ENCODE measurements at places on chromosomes 12 and 14. TPM values are rescaled to one million over a fixed set of nuclear protein-coding genes. Genes with fewer than 3 reads are reported as not detected.

GRCh38 chr14:72928872-72929271 lies 2.6 kb downstream of the DCAF4 start:
- H3K4me1 ChIP-seq: no peaks in the 10 kb centered on the region
- no peak overlapping the region for H3K4me3 ChIP-seq
- no peak overlapping the region for H3K27ac ChIP-seq

DNA sequence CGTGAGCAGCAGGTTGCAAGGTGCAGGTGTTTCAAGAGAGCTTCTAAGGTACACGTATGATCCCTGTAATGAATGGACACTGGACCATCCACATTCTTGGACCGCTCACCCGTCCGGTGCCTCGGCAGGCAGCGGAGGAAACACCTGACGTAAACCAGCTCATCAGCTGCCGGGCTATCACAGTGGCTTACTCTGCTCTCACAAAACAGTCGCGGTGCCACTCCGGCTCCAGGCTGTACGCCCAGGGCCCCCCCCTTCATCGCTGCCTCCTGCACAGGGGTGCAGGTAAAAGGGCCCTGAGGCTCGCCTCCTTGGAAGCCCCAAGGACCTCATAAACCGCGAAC lies 436 bp downstream of the VPS33A start:
- H3K27me3 ChIP-seq: no peaks in the 10 kb centered on the region
- peak; percentile 30 for DNase-seq
- H3K36me3 ChIP-seq: peaks cover 22% of the 10 kb centered on the region

DNA sequence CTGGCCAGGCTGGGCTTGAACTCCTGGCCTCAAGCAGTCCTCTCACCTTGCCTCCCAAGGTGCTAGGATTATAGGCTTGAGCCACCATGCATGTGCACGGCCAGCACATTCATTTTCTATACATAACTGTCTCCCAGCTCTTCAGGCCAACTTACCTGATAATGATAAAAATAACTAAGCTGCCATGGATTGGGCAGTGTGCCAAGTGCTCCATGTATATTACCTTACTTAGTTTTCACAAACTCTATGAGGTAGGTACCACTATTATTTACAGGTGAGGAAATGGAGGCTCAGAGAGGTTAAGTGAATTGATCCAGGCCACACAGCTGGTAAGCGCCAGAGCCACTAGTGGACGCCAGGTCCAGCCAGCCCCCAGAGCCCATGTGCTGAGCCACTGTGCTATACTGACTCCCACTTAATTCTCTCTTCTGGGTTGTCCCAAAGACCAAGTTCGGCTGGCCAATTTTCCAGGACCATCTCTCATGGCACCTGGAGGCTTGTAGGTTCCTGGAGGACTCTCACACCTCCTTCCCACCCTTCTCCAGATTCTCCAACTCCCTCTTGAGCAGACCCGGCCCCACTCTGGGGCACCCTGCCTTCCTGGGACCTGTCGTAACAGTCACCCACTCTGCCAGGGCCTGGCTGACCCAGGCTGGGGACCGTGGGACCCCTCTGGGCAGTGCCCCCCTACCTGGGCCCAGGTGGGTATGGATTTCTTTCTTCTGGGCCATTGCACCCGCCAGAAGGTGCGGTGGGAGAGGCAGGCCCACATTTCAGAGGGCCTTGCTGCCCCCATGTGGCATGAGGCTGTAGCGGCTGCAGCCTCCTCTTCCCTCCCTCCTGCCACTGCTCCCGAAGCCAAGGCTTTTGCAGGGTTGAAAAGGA lies 30.2 kb upstream of the CIPC start:
- no peaks in the 10 kb centered on the region for H3K36me3 ChIP-seq
- H3K4me3 ChIP-seq: no peak overlapping the region
- H3K27me3 ChIP-seq: no peaks in the 10 kb centered on the region
- H3K27ac ChIP-seq: no peak overlapping the region

GRCh38 chr12:2276288-2277033 lies 223.7 kb downstream of the CACNA1C start:
- H3K4me3 ChIP-seq: no peak overlapping the region
- peak; percentile 69 for DNase-seq
- no peak overlapping the region for H3K27ac ChIP-seq
- no peaks in the 10 kb centered on the region for H3K36me3 ChIP-seq

DNA sequence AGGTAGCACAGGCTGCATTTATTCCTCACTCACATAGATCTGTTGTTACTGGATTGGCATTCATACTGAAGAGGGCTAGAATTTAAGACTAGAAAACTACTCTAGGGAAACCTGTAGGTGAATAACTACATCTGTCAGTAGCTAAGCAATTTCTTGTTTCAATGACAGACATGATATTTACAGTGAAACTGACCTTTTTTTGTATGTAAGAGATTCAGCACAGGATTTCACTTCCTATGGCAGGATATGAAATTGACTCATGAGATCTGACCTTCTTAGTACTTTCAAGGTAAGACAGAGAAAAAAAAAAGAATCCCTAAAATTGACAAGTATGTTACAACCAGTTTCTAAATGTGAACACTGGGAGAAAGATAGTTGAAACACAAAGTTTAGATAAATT lies 189.8 kb upstream of the SLC16A7 start:
- no peak for DNase-seq
- H3K27ac ChIP-seq: no peak overlapping the region
- H3K27me3 ChIP-seq: no peaks in the 10 kb centered on the region
- H3K4me1 ChIP-seq: no peaks in the 10 kb centered on the region
- H3K4me3 ChIP-seq: no peak overlapping the region

- H3K4me1 ChIP-seq: no peaks in the 10 kb centered on the region
- no peaks in the 10 kb centered on the region for H3K36me3 ChIP-seq
- no peaks in the 10 kb centered on the region for H3K27me3 ChIP-seq
- no peak overlapping the region for H3K4me3 ChIP-seq
Measured at GRCh38 chr12:40261937-40262336, 37.1 kb downstream of the LRRK2 start.

DNA sequence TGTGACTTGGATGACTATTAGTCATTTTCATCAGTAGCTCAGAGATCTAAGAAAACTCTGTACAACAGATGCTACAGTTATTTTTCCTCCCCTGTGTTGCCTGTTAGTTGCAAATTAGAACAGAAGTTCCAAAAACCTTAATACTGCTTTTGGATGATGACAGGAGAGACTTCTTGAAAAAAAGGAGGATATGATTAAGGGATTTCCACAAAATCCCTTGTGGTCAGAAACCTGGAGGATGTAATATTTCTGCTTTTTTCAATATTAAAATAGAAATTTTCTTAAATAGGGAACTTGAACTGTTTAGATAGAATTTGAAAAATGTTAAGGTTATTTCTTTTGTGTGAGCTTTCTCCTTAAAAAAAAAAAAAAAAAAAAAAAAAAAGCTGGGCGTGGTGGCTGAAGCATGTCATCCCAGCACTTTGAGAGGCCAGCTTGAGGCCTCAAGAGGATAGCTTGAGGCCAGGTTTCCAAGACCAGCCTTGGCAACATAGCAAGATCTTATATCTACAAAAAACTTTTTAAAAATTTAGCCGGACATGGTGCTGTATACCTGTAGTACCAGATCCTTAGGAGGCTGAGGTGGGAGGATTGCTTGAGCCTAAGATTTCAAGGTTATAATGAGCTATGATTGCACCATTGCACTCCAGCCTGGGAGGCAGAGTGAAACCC lies 14.1 kb downstream of the CMAS start:
- H3K36me3 ChIP-seq: peaks cover 16% of the 10 kb centered on the region
- no peaks in the 10 kb centered on the region for H3K27me3 ChIP-seq
- no peaks in the 10 kb centered on the region for H3K4me1 ChIP-seq
- H3K4me3 ChIP-seq: no peak overlapping the region
- DNase-seq: no peak

DNA sequence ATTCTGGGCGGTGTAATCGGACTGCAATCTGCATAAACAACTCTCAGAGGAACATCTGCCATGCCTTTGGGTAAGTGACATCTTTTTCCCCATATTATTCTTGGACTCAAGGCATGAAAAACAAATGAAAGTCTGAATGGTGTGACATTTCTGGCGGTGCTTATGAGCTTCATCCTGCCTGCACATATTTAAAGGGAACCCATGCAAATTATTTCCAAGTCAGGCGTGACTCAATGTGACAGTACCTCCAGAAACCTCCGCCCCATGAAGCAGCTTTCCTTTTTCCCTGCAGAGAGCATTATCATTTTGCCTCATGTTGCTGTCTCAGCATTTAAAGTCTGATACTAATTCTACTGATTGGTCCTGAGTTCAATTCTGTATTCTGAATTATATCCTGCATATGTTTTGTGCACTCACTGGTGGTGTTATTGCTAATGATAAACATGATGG lies 585.4 kb downstream of the SNAPC1 start:
- no peak overlapping the region for H3K4me3 ChIP-seq
- no peaks in the 10 kb centered on the region for H3K27me3 ChIP-seq
- H3K36me3 ChIP-seq: no peaks in the 10 kb centered on the region
- DNase-seq: no peak
- no peak overlapping the region for H3K27ac ChIP-seq

- H3K36me3 ChIP-seq: no peaks in the 10 kb centered on the region
- no peaks in the 10 kb centered on the region for H3K4me1 ChIP-seq
- DNase-seq: no peak
Measured at GRCh38 chr12:23113781-23114180, 488.8 kb downstream of the ETNK1 start.

- no peak for DNase-seq
- no peak overlapping the region for H3K27ac ChIP-seq
- H3K27me3 ChIP-seq: peaks cover 13% of the 10 kb centered on the region
- H3K4me1 ChIP-seq: peaks cover 6% of the 10 kb centered on the region
Measured at GRCh38 chr12:132393991-132394949, 64.9 kb upstream of the GALNT9 start.

- H3K27me3 ChIP-seq: no peaks in the 10 kb centered on the region
- no peak overlapping the region for H3K27ac ChIP-seq
- no peak overlapping the region for H3K4me3 ChIP-seq
- no peak for DNase-seq
- no peaks in the 10 kb centered on the region for H3K4me1 ChIP-seq
Measured at GRCh38 chr12:34400986-34401658, 378.8 kb downstream of the ALG10 start.

DNA sequence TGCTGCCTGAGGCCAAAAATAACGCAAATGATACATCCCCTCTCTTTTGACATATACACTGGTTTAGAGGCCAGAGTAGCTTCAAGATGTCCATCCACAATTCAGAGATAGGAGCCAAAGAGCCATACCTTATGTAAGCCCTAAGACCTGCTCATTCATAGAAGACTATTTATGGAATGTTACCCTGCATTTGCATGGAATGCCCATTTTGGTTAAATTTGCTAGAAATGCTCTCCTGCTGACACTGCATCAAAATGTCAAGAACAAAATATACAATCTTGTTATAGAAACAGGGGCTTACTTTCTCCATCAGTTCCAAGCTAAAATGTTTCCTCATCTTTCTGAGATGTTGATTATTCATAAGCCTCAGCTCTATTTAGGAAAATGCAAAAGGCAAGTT lies 183.3 kb upstream of the CDKN3 start:
- H3K27me3 ChIP-seq: no peaks in the 10 kb centered on the region
- no peak for DNase-seq
- no peaks in the 10 kb centered on the region for H3K36me3 ChIP-seq
- no peak overlapping the region for H3K4me3 ChIP-seq
- no peaks in the 10 kb centered on the region for H3K4me1 ChIP-seq

DNA sequence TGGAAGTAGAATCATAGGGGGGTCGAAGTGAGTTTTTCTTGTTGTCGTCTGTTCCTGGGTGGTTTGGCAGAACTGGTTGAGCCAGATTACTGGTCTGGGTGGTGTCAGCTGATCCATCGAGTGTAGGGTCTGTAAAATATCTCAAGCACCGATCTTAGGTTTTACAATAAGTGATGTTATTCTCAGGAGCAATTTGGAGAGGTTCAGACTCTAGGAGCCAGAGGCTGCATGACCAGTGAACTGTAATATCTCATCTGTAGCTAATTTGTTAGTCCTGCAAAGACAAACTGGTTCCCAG lies 9.7 kb upstream of the SERPINA1 start:
- no peak overlapping the region for H3K4me3 ChIP-seq
- DNase-seq: no peak
- H3K36me3 ChIP-seq: no peaks in the 10 kb centered on the region
- H3K27me3 ChIP-seq: no peaks in the 10 kb centered on the region
- H3K4me1 ChIP-seq: peaks cover 20% of the 10 kb centered on the region

GRCh38 chr14:100882991-100883788 lies 20.3 kb downstream of the RTL1 start:
- H3K36me3 ChIP-seq: peaks cover 18% of the 10 kb centered on the region
- no peak overlapping the region for H3K4me3 ChIP-seq
- no peak overlapping the region for H3K27ac ChIP-seq
- H3K27me3 ChIP-seq: no peaks in the 10 kb centered on the region
- DNase-seq: no peak

DNA sequence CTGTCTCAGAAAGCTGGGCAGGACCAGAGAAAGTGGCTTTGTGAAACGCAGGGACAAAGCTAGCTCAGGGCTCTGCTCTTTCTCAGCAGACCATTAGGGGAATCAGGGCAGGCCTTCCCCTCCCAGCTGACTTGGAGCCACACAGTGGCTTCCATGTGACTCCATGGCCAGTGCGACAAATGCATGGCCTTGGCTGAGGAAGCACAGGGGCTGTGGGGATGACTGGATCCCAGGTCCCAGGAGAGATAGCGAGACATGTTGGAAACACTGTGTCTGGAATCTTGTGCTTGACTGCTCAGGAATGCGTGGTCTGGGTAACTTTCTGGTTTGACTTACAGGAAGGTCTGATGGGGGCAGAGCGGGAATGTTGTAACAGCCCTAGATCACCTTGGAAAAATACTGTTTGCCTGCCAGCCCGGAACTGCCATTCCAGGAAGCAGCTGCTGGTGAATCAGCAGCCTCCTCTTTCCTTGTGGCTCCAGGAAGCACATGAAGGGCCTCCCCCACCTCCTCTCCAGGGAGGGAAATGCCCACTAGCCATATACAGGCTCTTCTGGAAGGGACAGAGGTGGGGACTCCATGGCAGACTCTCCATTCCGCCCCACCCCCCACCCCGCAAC lies 133.5 kb upstream of the HIF1A start:
- no peak overlapping the region for H3K4me3 ChIP-seq
- DNase-seq: peak; percentile 71
- peak overlapping the region; percentile 92 for H3K27ac ChIP-seq
- peaks cover 33% of the 10 kb centered on the region for H3K4me1 ChIP-seq
- no peaks in the 10 kb centered on the region for H3K36me3 ChIP-seq
- H3K27me3 ChIP-seq: no peaks in the 10 kb centered on the region

Gene CAPZA3
- polyA plus RNA-seq: not detected

Gene TAS2R43
- polyA plus RNA-seq: not detected

Gene KRT82
- polyA plus RNA-seq: not detected

Gene KRT81
- polyA plus RNA-seq: not detected

Gene LALBA
- not detected for polyA plus RNA-seq

Gene TMEM233
- not detected for polyA plus RNA-seq

Gene EML1
- 0.22 TPM for polyA plus RNA-seq

Measured in small intestine (tissue), 16 donors.